ENCODE measurements at places on chromosomes 5 and 9.

- no peak for DNase-seq
These were observed 122.6 kb downstream of the SEMA6A start for GRCh38 chr5:116451905-116452450.

- DNase-seq = no peak
These were observed 41.0 kb upstream of the PCSK1 start for GRCh38 chr5:96474073-96474472.

GRCh38 chr9:137813651-137814415, 63.7 kb upstream of the CACNA1B start:
- DNase-seq = no peak

DNA sequence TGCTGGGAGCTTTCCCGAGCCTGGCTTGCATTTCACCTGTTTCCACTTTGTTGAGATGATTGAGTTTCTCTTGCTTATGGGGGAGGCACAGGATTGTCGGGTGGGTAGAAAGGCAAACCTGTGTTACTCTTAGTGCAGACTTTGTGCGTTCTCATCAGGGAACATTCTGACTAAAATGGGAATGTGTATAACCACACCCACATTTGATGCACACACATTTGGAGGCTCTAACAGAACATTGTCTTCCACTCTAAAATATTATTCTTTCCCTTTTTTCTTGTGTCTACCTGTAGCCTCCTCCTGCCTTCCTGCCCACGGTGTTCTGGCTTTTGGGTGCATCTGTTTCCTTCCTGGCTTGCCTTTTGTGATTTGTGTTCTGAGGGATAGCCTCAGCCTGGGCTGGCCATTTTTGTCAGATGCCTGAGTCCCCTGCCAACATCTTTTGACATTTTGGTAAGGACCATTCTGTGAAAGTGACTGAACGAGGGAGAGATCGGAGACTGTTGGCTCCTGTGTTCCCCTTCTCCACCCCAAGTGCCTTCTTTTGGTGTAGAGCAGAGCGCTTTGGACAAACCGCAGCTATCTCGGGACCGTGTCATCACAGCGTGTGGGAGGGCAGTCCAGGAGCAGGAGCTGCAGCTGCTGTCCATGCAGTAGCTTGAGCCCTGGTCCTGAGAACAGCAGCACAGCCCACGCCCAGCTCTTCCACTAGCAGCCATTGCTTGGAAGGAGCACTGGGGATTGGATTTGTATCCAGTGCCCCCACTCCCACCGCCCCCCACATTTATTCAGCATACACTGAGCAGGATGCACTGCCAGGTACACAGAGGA, 101.4 kb downstream of the ARHGAP26 start:
- no peak for DNase-seq

- no peak for DNase-seq
These were observed 9.9 kb downstream of the GFPT2 start for GRCh38 chr5:180343110-180343830.

- no peak for DNase-seq
These were observed 1.0 kb upstream of the CORO2A start for GRCh38 chr9:98193336-98193944.

DNA sequence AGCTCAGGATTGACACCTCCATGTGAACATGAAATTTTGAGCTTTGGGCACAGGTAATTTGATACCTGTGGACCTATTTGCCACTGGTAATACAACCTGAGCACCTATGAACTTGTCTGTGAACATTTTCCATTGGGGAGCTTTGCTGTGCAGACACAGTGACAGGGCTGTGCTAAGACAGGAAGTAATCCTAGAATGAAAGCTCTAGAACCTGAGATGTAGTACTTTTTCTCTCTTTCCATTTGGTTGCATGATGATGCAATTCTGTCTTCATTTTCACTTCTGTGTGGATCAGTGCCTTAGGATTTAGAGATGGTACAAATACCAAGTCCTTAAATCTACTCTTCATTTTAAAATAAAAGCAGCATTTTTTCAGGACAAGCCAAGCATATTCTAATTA, 216.9 kb downstream of the NR3C1 start:
- DNase-seq = no peak

GRCh38 chr5:151126199-151126645, 31.4 kb downstream of the ANXA6 start:
- DNase-seq = peak; percentile 72

DNA sequence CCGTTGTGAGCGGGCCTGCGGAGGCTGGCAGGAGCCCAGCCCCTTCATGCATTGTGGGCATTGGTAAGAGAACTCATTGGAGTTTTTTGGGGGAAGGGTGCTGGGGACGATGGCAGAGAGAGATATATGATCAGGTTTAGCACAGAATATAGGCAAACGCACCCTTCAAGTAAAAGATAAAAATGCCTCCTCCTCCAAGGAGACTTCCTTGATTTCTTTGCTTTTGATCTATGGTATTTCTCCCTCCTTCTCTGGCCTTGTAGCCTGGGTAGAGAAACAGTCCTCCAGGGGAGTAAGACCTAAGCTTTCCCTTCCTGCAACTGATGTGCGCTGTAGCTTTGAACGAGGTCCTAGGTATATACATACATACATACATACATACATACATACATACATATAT, 960 bp upstream of the PPARGC1B start:
- DNase-seq = no peak

DNA sequence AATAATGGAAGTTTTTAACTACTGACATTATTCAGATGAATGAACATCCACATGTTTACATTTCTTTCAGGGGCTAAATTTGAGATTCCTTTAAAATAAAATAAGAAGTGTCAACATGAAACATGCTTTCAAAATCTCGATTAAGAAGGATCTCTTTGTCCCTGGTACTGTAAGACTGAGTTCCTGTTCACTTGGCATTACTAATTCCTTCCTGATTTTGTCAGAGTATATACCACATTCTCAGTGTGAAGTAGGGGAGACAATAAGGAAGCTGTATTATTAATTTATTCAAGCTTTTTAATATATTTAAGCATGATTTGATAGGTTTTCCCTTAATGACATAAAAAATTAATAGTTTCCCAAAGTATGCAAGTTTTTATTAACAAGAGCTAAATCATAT, 81.5 kb upstream of the GRHPR start:
- DNase-seq = no peak

- no peak for DNase-seq
These were observed 63.3 kb downstream of the ABCA1 start for GRCh38 chr9:104864675-104865104.

DNA sequence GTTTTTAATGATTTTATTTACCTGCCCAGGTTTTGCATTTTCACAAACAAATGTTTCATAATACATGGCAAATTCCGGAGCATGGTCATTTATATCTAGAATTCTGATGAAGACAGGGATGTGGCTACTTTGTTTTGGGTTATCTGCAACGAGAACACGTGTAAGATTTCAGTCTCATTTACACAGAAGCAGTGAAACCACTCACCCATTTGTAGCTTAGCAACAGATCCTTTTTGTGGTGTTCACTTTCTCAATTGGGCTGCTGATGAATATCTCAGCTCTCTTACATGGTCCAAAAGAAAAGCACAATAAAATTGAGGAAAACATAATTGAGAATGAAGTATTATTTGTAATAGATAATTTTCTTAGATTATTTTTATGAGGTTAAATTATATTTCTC, 148.6 kb downstream of the CDH9 start:
- no peak for DNase-seq

DNA sequence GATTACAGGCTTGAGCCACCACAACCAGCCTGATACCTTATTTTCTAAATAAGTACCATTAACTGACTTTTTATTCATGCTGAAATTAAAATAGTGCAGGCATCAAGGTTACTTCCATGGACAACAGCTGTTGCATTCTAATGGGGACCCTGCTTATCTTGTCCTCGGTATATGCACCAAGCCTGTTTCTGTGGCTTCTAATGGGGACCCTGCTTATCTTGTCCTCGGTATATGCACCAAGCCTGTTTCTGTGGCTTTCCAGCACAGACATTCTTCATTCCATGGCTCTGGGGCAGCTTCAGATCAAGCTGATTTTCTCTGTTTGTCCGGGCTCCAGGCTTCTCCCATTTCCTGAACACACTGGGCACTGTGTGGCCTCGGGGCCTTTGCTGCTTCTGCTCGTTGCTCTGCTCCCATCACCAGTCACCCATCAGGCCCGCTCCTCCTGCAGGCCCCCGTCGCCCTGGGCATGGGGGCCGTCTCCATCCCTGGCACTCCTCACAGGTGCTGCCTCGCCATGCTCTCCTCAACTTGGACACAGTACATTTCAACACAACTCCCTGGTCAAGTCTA, 30.7 kb downstream of the ZNF354A start:
- no peak for DNase-seq

DNA sequence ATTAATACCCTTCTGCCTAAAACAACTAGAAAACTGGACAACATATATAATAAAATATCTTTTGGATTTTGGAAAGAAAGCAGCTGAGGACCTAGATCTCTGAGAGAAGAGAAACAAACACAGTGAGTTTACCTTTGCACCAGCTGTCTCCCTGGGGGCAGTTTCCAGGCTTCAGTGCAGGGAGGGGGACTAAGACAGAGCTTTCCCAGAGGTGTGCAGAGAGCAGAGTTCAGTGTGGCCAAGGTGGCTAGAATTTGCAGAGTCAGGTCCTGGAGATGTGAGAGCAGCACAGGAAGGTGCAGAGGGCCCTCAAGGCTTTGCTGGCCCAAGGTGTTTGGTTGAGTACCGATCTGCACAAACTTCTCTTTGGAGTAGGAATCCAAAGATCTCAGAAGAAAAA, 26.3 kb upstream of the PTPDC1 start:
- no peak for DNase-seq

DNA sequence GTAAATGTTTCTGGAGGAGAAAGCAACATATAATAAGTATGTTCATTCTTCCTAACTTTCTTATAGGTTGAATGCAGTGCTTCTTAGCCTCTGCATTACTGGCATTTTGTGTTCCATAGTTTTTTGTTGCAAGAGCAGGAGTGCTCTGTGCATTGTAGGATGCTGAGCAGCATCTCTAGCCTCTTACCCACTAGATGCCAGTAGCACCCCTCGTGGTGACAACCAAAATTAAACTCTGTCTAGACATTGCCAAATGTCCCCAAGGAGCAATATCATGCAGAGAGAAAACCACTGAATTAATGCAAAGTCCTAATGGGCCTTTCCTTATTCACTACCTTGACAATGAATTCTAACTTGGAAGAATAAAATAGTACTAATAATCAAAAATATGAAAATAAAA, 147.0 kb downstream of the GLIS3 start:
- no peak for DNase-seq

DNA sequence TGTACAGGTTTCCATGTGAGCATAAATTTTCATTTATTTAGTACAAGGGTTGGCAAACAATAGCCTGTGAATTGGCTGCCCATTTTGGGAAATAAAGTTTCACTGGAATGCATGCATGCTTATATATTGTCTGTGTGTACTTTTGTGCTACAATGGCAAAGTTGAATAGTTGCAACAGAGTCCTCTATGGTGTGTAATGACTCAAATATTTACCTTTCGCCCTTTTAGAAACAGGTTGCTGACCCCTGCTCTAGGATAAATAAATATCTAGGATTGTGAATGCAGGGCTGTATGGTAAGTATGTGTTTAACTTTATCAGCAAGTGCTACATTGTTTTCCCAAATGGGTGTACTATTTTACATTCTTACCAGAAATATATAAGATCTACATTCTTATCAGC, 47.2 kb downstream of the XRCC4 start:
- no peak for DNase-seq

DNA sequence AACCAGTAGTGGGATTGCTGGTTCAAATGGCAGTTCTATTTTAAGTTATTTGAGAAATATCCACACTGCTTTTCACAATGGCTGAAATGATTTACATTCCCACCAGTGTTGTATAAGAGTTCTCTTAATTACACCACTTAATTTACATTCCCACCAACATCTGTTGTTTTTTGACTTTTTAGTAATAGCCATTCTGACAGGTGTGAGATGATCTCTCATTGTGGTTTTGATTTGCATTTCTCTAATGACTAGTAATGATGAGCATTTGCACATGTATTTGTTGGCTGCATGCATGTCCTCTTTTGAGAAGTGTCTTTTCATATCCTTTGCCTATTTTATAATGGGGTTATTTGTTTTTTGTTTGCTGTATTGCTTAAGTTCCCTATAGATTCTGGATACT, 688.3 kb downstream of the PRR16 start:
- DNase-seq = no peak

DNA sequence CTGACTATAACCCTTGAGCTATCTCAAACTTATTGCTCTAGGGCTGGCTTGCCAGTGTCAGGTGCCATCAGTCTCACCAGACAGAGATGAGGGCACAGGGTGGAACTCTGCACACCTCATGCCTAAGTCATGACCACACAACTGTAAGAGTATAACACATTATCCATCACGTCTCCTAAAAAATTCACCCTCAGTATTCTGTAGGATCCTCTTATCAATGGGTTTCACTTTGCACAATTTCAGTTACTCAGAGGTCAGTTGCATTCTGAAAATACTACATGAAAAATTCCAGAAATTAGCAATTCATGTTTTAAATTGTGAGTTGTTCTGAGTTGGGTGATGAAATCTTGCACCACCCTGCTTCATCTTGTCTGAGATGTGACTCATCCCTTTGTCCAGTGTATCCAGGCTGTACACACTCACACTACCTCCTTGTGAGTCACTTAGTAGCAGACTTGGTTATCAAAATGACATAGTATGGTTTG, 690.9 kb upstream of the CDH18 start:
- no peak for DNase-seq

DNA sequence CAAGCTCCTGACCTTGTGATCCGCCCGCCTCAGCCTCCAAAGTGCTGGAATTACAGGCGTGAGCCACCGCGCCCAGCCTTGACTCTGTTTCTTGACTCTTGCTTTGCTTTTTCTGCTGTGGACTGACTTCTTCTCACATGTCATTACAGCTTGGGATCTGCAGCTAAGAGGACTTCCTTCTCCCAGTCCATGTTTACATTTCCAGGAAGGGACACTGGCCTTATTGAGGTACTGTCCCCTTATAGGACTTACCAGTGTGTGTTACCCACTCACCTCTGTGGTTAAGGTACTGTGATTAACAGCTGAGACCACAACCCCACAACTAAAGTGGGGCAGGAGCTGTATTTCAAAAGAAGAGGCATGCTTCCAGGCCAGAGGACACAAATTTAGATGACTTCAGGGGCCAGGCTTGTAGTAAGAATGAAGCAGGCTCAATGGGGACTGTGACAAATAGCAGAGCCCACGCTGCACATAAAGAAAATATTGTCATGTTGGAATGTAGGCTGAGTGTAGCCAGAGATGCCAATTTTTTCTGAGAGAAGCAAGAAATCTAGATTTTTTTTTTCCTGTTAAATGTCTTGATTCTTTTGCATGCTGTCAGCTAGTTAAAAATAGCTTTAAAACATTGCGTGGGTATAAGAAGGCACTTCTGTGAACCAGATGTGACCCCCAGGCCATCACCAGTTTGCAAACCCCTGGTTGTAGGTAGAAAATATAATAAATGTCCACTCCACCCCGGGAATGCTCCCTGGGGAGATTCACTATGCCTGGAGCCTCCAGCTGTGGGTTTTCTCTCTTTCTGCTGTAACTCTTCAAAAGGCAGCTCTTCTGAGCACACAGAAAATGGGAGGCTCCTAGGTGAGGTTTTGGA, 75.0 kb downstream of the PTPDC1 start:
- no peak for DNase-seq

GRCh38 chr9:130997925-130998596, 10.9 kb upstream of the LAMC3 start:
- DNase-seq = peak; percentile 72

All from stimulated activated CD4-positive, alpha-beta T cell treated with anti-CD3 and anti-CD28 coated beads, Interleukin-15, amount 100 ng/mL, for 24 hours (primary cell).